ENCODE measurements at places on chromosomes 1 and 21.

DNA sequence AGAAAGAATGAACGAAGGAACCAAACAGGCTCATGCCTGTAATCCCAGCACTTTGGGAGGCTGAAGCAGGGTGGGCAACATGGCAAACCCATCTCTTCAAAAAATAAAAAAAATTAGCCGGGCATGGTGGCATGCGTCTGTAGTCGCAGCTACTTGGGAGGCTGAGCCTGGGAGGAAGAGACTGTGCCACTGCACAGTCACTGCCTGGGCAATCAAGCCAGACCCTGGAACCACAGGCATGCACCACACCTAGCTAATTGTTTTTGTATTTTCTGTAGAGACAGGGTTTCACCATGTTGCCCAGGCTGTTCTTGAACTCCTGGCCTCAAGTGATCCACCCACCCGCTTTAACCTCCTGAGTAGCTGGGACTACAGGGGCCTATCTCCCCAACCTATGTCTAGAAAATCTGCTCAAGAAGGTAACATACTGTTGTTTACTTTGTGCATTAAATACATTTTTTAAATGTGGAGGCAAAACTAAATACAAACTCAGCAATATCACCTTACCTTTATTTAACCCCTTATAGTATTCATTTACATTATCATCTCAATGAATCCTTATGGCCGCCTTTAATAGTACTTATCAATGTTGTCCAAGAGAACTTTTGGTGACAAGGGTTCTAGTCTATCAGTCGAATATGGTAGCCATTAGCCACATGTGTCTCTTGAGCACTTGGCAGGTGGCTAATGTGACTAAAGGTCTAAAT, 2.7 kb downstream of the KHDC4 start:
- DNase-seq, result no peak

- DNase-seq, result no peak
These were observed 91.0 kb upstream of the FMN2 start for GRCh38 chr1:240000634-240001033.

DNA sequence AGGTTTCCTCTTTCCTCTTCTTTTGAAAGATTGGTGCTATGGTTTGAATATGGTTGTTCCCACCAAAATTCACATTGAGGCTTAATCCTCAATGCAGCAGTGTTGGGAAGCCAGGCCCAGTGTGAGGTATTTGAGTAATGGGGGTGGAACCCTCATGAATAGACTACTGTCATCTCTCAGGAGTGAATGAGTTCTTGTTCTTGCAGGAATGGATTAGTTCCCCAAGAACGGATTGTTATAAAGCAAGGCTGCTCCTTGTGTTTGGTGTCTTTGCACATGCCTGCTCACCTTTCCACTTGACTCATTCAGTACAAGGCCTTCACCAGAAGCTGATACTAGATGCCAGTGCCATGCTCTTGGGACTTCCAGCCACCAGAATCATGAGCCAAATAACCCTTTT, 223.2 kb downstream of the BACH1 start:
- DNase-seq, result no peak

DNA sequence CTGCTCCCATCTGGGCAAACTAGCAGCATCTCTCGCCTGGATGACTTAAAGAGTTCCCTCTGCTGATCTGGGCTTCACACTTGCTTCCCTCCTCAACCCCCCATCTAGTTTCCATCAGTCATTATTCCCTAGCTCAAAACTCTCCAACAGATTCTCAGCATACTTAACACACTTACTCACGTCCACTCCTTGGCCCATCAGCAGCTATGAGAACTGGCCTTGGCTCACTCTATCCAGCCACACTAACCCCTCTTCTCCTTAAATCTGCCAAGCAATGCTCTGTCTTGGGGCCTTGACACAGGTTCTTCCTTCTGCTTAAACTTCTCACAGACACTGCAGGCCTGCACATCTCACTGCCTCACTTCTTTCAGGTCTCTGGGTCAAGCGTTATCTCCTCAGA, 41.6 kb downstream of the GNG12 start:
- no peak for DNase-seq
